ENCODE measurements at places on chromosomes 5 and 9.

DNA sequence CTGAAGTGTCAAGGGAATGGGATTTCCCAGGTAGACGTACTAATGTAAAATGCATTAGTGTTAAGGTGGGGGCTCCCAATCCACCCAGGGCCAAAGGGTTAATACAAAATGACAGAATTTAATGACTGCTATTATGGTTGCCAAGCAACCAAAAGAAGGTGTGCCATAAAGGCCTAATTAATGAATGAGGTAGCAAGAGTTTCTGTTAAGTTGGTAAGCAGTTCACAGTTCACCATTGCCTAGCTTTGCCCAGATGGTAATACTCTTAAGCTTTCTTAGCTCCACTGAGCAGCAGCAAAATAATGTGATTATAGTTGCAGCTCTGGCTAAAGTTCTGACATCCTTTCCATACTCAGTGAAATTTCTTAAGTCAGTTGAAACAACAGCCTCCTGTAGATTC, 211.7 kb downstream of the DENND1A start:
- DNase-seq = no peak

DNA sequence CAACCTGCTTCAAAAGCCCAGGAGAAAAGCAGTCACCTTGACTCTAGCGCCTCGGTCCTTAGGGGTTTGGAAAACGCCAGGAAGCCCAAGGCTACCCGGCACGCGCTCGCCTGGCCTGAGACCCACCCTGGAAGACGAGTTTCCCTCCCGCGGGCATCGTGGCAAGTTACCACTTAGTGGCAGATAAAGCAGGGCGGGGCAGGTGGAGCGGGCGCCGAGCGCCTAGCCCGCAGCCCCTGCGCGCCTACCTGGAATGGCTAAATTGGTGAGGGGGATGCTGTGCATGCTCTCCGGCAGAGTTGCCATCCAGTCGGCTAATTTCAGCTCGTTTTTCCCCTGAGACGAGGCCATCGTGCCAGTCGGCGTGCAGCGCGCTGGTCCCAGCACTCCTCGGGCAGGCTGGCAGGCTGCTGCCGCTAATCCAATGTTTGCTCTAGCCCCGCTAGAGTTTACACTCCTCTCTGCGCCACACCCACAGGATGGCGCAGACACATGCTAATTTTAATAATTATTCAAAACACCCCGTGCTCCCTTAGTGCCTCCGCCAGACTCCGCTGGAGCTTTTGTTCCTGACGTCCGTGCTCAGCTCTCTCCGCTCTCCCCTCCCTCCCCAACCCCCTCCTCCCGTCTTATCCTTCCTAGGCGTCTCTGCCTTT, at the start of gene PLCXD3:
PLCXD3 (minus strand) TSS at position 426 of the 656 bp plus-strand sequence; CDS start at position 351, 75 bp downstream.
- DNase-seq = no peak

DNA sequence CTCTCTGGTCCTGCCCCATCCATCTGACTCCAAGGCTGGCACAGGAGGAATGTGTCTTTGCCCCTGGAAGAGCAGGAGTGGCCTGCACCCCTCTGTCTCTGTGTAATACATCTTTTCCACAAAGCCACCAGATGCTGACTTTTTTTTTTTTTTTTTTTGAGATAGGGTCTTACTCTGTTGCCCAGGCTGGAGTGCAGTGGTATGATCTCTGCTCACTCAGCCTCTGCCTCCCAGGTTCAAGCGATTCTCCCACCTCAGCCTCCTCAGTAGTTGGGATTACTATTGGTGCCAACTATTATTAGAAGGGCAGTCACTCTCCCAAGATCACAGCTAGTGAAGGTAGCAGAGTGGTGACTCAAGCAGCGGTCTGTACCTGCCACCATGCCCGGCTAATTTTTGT, 19.6 kb downstream of the SPRY4 start:
- DNase-seq = no peak

DNA sequence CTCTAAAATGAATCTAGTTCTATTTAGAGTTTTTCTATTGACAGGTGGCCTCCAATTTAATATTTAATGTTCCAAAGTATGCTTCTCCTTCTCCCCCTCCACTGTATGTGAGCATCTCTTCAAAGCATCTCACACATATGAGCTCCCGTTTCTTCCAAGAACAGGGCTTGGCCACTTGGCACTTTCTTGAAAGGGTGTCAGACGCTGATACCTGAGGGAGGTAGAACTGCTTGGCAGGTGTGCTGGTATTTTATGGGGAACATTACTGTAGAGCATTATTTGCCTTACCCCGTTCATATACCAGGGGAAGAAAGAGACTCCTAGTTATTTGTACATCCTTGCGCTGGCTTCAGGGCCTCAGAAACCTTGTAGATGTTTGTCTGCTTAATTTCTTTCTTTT, 1.9 kb downstream of the RCL1 start:
- DNase-seq = no peak

GRCh38 chr9:6692433-6692832, 46.9 kb upstream of the GLDC start:
- no peak for DNase-seq

DNA sequence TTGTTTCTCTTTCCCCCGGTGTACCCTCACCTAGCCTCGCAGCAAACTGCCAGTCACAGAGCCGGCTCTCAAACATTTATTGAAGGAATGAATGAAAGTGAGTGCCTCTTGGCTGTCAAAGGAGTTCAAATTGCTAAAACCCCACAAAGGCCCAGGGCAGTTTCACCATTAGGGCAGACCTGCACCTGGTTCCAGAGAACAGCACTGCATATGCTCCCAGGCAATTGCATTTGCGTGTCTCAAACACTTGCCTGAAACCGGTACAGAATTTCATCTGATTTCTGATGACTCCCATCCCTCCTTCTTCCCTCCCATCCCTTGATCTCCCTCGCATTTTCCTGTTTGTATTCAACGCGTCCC, 165.6 kb upstream of the ZNF462 start:
- no peak for DNase-seq

DNA sequence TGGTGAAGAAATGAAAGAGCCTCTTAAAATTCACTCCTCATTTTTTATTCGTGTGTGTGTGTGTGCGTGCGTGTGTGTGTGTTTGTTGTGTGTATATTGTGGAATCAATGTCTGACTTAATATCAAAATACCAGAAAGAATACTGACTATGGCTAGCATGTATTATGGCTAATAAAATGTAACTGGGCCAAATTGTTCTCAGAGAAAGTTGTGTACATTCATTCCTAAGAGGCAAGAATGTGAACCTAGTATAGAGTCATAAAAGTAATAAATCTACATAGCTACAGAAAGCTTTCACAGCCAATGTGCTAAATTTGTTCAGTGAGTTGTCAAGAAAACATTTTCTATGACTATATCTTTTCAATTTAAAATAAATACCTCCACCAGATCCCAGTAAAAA, 211.5 kb downstream of the EBF1 start:
- no peak for DNase-seq

DNA sequence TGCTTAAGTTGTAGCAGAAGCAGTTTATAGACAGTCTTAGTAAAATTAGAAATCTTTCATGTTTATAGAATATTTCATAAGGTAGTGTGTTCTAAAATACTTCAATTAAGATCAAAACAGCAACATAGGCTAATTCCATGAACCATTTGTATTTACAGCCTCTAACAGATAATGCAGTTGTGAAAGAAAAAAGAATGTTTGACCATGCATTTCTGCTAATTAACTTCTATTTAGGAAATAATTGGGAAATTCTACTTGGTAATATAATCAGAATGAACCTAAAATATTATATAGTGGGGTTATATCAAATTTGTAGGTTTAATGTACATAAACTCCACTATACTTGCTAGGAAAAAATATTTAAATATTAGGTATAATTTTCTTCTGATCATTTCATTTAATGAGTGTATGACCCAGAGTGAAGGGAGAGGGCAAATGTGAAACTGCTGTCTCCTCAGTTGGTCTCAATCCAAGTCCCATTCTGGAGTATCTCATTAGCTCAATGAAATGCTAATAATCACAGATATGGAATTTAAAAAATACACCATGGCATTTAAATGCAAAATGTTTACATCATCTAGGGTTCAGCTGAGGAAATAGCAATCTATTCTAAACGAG, 34.9 kb downstream of the ALDH1A1 start:
- DNase-seq = no peak

DNA sequence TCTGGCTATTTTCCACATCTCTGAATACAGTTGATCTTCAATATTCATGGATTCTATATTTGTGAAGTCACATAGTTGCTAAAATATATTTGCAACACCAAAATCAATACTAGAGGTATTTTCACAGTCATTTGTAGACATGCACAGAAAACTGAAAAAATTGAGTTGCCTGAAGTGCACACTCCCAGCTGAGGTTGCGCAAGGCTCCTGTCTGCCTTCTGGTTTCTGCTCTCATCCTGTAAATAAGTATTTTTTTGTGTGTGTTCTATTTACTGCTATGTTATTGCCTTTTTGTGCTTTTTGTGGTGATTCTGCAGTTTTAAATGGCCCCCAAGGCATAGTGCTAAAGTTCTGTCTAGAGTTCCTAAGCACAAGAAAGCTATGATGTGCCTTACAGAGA, 371.1 kb upstream of the GRAMD2B start:
- no peak for DNase-seq

- no peak for DNase-seq
These were observed 37.7 kb upstream of the PCSK1 start for GRCh38 chr5:96470785-96471184.

DNA sequence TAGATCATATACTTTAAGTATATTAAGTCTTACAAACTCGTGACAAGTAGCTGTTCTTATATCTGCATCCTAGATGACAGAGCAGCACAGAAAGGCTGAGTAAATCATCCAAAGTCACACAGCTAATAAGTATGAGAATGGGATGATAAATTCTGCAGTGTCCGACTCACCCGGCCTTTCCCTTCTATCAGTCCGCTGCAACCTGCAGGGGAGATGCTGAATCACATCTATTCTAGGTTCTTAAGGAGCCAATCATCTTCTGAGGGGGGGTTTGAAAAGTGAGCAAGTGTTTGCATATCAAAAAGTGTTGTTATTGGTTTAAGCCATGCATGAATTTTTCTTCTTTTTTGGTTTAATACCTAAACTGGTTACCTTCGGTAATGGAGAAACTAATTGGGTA, 38.9 kb downstream of the ADAMTS16 start:
- DNase-seq = no peak

GRCh38 chr9:109497226-109498153, 617 bp downstream of the PTPN3 start:
- no peak for DNase-seq

- no peak for DNase-seq
These were observed 54.8 kb downstream of the COL5A1 start for GRCh38 chr9:134696433-134696832.

- no peak for DNase-seq
These were observed 188.4 kb downstream of the IRX2 start for GRCh38 chr5:2563046-2563445.

- DNase-seq = no peak
These were observed 57.1 kb downstream of the DOCK2 start for GRCh38 chr5:169694091-169694625.

GRCh38 chr9:135909371-135909770, 2.0 kb upstream of the CAMSAP1 start:
- no peak for DNase-seq

- DNase-seq = no peak
These were observed 4.6 kb downstream of the CEL start for GRCh38 chr9:133066181-133066983.

DNA sequence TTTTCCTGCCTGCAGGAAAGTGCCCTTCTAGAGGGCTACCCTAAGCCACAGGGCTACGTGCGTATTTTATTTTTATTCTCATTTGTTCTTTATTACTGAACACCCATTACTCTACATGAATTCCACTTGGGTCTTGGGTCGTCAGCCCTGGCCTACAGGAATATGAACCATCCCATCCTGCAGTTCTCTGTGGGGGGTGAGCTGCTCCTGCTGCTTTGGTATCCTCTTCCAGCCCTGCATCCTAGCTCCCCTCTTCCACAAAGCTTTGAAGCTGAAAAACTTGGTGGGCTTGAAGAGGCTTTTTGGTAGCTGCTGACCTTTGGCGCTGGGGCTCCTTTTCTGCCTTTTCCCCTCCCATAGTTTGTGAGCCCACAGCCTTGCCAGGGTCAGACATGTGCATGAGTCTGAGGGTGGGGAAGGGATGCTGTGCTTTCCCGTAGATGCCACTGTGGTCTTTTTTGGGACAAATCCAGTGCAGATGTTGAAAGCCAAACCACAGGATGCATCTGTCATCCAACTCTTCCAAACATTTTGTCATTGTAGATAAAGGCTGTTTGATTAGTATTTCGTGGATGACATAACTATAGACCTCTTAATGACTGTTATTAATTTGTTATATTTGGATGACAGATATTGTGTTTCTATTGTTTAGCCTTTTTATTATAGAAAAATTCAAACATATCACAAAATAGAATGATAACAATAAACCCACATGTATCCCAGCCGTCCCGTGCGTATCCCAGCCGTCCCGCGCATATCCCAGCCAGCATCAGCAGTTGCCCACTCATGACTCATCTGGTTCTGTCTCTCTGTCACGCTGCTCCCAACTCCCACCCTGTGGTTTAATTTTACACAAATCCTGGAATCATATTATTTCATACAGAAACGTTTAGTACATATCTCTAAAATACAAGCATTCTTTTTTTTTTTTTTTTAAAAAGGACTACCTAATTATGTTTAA, 43.9 kb downstream of the SLC46A2 start:
- no peak for DNase-seq

DNA sequence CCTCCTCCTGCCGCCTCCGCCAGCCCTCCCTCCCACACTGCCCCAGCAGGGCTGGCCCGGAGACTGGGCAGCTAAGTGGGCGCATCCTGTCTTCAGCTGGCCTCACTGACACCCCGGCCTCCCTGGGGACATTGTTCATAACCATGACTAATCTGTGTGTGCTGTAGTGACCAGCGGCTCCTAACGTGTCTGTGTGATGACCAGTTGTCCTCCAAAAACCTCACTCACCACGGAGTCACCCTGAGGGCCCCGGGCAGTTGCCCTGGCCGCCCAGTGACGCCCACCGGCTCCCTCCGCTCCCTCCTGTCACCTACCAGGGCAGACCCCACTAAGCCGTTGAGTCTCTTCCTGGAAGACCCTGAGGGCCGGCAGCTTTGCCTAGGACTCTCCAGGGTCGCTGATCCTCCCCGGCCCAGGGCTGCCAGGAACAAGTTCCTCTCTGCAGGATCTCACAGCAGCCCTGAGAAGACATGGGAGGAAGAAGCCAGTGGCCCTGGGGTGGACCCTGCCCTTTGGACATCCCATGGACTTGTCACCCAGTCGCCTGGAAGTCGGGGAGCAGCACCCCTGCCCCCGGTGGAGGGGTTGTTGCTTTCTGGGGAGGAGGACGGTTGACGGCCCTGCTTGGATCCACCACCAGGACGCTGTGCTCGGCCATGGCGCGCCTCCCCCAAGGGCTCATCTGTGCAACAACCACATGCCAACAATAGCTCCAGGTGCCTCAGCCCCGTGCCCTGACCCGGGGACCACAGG, 110.2 kb upstream of the LMX1B start:
- DNase-seq = no peak

Data from activated gamma-delta T cell treated with Interleukin-2 at 50 U/mL for 16 hours (primary cell).